ENCODE measurements at places on chromosomes 6 and 20. TPM values are rescaled to one million over a fixed set of nuclear protein-coding genes. Genes with fewer than 3 reads are reported as not detected.

TCP11 gene
- total RNA-seq: 0.56 TPM

GMDS gene
- 7.3 TPM for total RNA-seq

KIFC1 gene
- 33.9 TPM for total RNA-seq

KHDC1 gene
- total RNA-seq: 1.7 TPM

Measured in IMR-90 (cell line).